Left renal pelvis (tissue), 4 donors: ENCODE measurements at places on chromosomes 3 and 15. TPM values are rescaled to one million over a fixed set of nuclear protein-coding genes. Genes with fewer than 3 reads are reported as not detected.

The CNTN6 gene
- 6.6 TPM for polyA plus RNA-seq

The EPHB3 gene
- polyA plus RNA-seq: 34.2 TPM

The CCR8 gene
- polyA plus RNA-seq: not detected

The DUOXA2 gene
- polyA plus RNA-seq: not detected

The XRN1 gene
- 27.4 TPM for polyA plus RNA-seq

The IL5RA gene
- polyA plus RNA-seq: 0.64 TPM
